ENCODE measurements at places on chromosomes 1 and 21. TPM values are rescaled to one million over a fixed set of nuclear protein-coding genes. Genes with fewer than 3 reads are reported as not detected.

DNA sequence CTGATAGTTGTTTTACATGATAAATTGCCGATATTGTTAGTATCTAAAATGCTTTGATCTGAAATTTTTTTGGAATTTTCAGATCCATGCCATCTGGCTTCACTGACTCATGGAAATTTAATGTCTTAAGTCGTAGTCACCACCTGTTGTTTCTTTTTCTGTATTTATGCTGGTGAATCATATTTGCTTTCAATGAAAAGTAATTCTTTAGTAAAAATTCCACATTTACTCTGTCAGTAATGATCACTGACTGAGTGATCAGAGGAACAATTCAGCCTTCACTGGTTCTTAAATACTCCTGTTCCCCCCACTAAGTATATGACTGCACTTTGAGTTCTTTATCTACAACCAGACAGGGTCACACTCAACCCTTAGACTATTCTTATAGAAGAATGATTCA is 185.6 kb upstream of the NRIP1 start:
- H3K36me3 ChIP-seq: no peaks in the 10 kb centered on the region
- no peaks in the 10 kb centered on the region for H3K4me1 ChIP-seq
- H3K27me3 ChIP-seq: no peaks in the 10 kb centered on the region
- H3K4me3 ChIP-seq: no peak overlapping the region
- no peak for DNase-seq

- H3K27ac ChIP-seq: no peak overlapping the region
- H3K4me1 ChIP-seq: no peaks in the 10 kb centered on the region
- no peak overlapping the region for H3K4me3 ChIP-seq
- H3K36me3 ChIP-seq: no peaks in the 10 kb centered on the region
- DNase-seq: no peak
Observed at GRCh38 chr1:46767649-46768282, 31.1 kb upstream of the CYP4B1 start.

DNA sequence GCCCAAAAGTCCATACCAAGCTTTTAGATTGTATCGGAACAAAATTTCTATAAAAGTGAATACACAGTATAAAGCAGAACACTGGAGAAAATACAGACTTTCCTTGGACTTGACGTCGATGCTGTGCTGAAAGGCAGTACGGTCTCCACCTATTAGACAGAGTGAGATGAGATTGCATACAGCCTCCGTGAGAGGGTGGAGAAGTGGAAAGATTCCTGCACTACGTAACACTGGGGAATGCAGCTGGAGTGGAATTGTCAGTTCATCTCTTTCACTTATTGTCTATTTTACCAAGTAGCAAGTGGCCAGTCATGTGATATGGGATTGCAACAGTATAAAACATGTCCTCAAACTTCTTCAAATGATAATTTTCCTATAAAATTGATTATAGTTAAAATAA is 209.5 kb downstream of the ZP4 start:
- no peaks in the 10 kb centered on the region for H3K36me3 ChIP-seq
- no peak overlapping the region for H3K4me3 ChIP-seq
- no peak overlapping the region for H3K27ac ChIP-seq
- no peaks in the 10 kb centered on the region for H3K4me1 ChIP-seq

DNA sequence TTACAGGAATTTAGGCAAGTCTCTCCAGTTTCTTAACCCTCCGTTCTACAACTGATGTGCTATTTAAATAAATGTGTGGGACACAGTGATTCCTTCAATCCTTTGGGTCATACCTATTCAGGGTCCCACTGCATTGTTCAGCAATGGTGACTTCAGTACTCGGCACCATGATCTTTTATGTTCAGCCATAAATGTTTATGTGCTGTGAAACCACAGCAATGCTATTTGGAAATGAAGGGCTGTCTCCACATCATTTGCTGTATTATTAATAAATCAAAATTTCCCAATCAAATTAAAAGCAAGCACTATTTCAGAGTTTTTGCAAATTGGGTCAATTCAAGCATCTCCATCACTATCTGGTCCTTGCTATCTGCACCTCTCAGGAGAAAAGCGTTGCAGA is 84.8 kb downstream of the NR5A2 start:
- H3K27ac ChIP-seq: no peak overlapping the region
- peaks cover 12% of the 10 kb centered on the region for H3K27me3 ChIP-seq
- DNase-seq: no peak
- no peaks in the 10 kb centered on the region for H3K36me3 ChIP-seq
- no peaks in the 10 kb centered on the region for H3K4me1 ChIP-seq

- no peaks in the 10 kb centered on the region for H3K27me3 ChIP-seq
- no peaks in the 10 kb centered on the region for H3K4me1 ChIP-seq
- DNase-seq: no peak
Observed at GRCh38 chr1:181531951-181532600, 48.8 kb downstream of the CACNA1E start.

- H3K36me3 ChIP-seq: no peaks in the 10 kb centered on the region
- H3K27me3 ChIP-seq: no peaks in the 10 kb centered on the region
- no peak overlapping the region for H3K4me3 ChIP-seq
- DNase-seq: no peak
- H3K27ac ChIP-seq: no peak overlapping the region
- H3K4me1 ChIP-seq: no peaks in the 10 kb centered on the region
Observed at GRCh38 chr1:68280286-68280685, 48.0 kb upstream of the WLS start.

DNA sequence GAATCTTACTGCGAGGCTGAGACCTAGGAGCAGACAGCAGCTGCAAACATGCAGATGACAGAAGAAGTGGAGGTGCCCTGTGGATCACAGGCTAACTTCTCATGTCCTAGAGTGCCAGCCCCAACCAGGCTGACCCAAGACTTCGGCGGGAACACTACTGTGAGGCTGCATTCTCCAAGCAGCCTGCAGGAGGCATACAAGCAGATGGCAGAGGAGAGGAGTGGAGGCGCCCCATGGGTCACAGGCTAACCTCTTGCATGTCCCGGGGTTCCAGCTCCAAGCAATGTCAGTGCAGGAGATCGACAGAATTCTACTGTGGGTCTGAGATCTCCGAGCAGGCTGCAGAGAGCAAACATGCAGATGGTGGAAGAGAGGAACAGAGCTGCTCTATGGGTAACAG is 98.1 kb upstream of the ZNF678 start:
- H3K36me3 ChIP-seq: no peaks in the 10 kb centered on the region
- no peak overlapping the region for H3K27ac ChIP-seq
- no peak for DNase-seq
- H3K4me3 ChIP-seq: no peak overlapping the region

DNA sequence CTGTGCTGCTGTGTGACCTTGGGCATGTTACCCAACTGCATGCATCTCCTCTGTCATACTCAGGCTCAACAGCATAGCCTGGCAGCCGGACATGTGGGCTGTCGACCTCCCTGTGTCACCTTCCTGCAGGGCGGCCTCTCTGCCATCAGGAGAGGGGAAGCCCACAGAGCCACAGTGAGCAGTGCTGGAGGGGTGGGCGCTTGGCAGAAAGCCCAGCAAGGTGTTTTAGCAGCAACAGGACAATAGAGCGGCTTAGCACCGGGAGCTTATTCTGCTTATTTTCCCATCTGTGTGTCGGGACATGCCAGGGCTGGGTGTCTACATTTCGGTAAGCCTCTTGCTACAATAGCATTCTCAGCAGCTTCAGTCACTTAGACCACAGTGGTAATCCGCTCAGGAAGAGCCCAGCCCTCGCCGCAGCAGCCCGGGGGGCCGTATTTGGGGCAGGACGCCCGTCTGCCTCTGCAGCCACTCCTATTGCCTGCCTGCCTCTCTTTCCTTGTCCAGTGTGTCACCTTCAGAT is 22.8 kb upstream of the CDK18 start:
- H3K4me1 ChIP-seq: peaks cover 18% of the 10 kb centered on the region
- H3K27ac ChIP-seq: no peak overlapping the region
- H3K4me3 ChIP-seq: no peak overlapping the region
- no peak for DNase-seq
- H3K36me3 ChIP-seq: no peaks in the 10 kb centered on the region
- H3K27me3 ChIP-seq: no peaks in the 10 kb centered on the region

GRCh38 chr1:179342740-179343404 is 22.9 kb upstream of the AXDND1 start:
- no peak overlapping the region for H3K27ac ChIP-seq
- peaks cover 78% of the 10 kb centered on the region for H3K36me3 ChIP-seq
- no peak overlapping the region for H3K4me3 ChIP-seq

- H3K36me3 ChIP-seq: no peaks in the 10 kb centered on the region
- no peak for DNase-seq
- H3K4me3 ChIP-seq: no peak overlapping the region
- H3K27ac ChIP-seq: no peak overlapping the region
- no peaks in the 10 kb centered on the region for H3K4me1 ChIP-seq
Observed at GRCh38 chr1:204702552-204703267, 17.2 kb upstream of the LRRN2 start.

The MX2 gene
- 119 TPM for total RNA-seq

The RNF2 gene
- total RNA-seq: 17.1 TPM

The CRNN gene
- total RNA-seq: not detected

DNA sequence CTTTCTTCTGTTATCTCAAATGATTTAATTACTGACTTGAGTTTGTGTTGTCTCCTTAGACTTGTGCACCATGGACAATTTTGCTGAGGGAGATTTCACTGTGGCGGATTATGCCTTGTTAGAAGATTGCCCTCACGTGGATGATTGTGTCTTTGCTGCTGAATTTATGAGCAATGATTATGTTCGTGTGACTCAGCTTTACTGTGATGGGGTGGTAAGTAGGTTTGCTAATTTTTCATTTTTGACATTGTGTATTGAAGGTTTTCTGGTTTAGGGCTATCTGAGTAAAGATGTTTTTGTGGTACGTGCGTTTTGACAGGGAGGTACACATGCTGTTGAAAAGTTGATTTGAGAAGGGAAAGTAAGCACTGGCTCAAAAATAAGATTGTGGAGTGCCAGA is 14.1 kb downstream of the TTC3 start:
- peaks cover 12% of the 10 kb centered on the region for H3K36me3 ChIP-seq
- H3K4me1 ChIP-seq: no peaks in the 10 kb centered on the region
- no peak overlapping the region for H3K27ac ChIP-seq
- no peaks in the 10 kb centered on the region for H3K27me3 ChIP-seq

GRCh38 chr1:172944931-172945330 is 105.8 kb downstream of the TNFSF18 start:
- H3K4me1 ChIP-seq: no peaks in the 10 kb centered on the region
- H3K27me3 ChIP-seq: peaks cover 1% of the 10 kb centered on the region
- no peak overlapping the region for H3K27ac ChIP-seq
- H3K4me3 ChIP-seq: no peak overlapping the region

The PRR9 gene
- not detected for total RNA-seq

The HES5 gene
- total RNA-seq: not detected

GRCh38 chr1:150164224-150164623 is 14.5 kb downstream of the PLEKHO1 start:
- peaks cover 6% of the 10 kb centered on the region for H3K4me1 ChIP-seq
- no peak overlapping the region for H3K27ac ChIP-seq
- H3K4me3 ChIP-seq: no peak overlapping the region
- H3K36me3 ChIP-seq: peaks cover 7% of the 10 kb centered on the region

- no peaks in the 10 kb centered on the region for H3K36me3 ChIP-seq
- no peaks in the 10 kb centered on the region for H3K4me1 ChIP-seq
- no peak overlapping the region for H3K4me3 ChIP-seq
- DNase-seq: no peak
Observed at GRCh38 chr1:219537223-219537631, 75.7 kb downstream of the ZC3H11B start.

The ANKRD34A gene
- total RNA-seq: 1.6 TPM

DNA sequence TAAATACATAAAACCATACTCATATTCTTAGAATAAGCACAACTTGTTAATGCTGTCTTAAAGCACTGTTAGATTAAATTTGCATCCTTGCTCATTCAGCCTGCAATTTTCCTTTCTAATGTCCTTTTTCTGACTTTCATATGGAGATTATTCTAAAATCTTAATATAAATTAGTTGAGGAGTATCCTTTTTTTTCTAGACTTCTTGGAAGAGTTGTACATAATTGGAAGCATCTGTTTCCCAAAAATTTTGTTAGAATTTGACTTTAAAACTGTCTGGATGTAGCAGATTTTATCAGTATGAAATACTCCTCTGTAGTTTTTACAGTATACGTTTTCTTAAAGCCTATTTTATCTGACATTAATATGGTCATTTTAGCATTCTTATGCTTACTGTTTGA is 9.7 kb downstream of the KIFAP3 start:
- no peak for DNase-seq
- H3K4me3 ChIP-seq: no peak overlapping the region
- peaks cover 20% of the 10 kb centered on the region for H3K4me1 ChIP-seq
- H3K36me3 ChIP-seq: no peaks in the 10 kb centered on the region
- H3K27ac ChIP-seq: no peak overlapping the region
- H3K27me3 ChIP-seq: no peaks in the 10 kb centered on the region

DNA sequence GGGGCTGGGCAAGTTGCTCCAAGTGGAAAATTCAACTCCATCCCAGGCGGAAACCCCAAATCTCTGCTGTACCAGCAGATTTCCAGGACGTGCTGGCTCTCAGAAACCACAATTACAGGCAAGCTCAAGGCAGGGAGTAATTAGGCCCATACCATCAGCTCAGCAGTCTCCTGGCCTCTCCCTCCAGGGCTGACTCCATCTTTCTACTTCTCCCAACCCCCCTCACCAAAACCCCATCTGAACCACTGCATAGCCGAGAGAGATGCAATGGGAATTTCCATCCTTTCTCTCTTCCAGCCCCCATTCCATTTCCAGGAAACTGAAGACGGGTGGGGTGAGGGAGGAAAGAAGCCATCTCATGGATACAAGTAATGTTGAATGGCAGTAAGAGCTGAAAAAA is 41.2 kb downstream of the ARHGEF11 start:
- H3K4me3 ChIP-seq: no peak overlapping the region
- DNase-seq: no peak
- H3K36me3 ChIP-seq: no peaks in the 10 kb centered on the region
- no peaks in the 10 kb centered on the region for H3K4me1 ChIP-seq
- peaks cover 32% of the 10 kb centered on the region for H3K27me3 ChIP-seq
- H3K27ac ChIP-seq: no peak overlapping the region

- DNase-seq: no peak
- no peaks in the 10 kb centered on the region for H3K36me3 ChIP-seq
Observed at GRCh38 chr1:173112129-173112528, 61.4 kb upstream of the TNFSF18 start.

The PROK1 gene
- not detected for total RNA-seq

DNA sequence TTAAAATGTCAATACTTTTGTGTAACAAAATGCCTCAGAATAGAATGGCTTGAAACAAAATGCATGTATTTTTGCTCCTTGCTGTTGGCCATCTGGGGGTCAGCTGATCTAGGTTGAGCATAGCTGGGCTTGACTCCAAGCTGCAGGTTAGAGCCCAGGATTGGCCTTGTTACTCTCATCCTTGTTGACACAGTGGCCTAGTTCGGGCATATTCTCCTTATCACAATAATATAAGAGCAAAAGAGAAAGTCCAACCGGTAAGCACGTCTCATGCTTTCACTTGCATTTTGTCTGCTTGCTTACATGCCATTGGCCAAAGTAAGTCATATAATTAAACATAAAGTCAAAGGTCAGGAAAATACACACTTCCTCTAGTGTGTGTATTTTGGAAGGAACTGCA is 456.2 kb downstream of the KCNT2 start:
- H3K4me3 ChIP-seq: no peak overlapping the region
- no peaks in the 10 kb centered on the region for H3K27me3 ChIP-seq
- H3K27ac ChIP-seq: no peak overlapping the region
- no peaks in the 10 kb centered on the region for H3K36me3 ChIP-seq
- DNase-seq: no peak

Measured in CD4-positive, CD25-positive, alpha-beta regulatory T cell (primary cell).